NCI-H2171 (cell line): ENCODE measurements at places on chromosomes 7 and 10.

GRCh38 chr10:34644224-34644623 is 170.9 kb downstream of the PARD3 start:
- DNase-seq: no peak

DNA sequence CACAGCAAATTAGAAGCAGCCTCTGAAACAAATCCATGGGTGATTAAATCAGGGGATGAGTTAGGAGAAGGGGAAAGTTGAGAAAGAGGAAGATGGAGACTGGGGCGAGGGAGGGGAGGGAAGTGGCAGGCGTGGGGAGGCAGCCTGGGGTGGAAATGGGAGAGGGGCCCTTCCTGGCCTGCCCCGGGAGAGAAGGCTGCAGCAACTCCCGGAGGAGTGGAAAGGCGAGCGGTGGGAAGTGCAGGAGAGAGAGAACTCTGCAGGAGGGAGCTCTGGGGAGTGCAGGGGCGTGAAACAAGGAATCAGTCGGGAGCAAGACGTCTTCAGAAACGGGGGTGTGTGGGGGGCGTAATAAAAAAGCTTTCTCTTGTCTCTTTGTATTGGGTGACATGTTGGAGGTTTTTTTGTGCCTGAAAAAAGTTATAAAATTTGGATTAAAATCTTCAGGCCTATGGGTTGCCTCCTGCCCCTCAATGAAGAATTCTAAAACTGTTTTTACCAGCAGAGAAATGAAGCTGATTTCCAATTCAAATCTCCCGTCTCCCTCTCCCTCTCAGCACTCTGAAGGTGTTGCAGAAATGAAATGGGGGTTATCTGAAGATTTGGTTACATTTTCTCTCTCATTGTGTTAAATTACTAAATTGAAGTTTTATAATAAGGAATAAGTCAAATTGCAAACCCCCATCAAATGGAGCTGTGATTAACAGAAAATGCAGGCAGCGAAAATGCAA is 4.7 kb upstream of the UNCX start:
- DNase-seq: peak; percentile 14

DNA sequence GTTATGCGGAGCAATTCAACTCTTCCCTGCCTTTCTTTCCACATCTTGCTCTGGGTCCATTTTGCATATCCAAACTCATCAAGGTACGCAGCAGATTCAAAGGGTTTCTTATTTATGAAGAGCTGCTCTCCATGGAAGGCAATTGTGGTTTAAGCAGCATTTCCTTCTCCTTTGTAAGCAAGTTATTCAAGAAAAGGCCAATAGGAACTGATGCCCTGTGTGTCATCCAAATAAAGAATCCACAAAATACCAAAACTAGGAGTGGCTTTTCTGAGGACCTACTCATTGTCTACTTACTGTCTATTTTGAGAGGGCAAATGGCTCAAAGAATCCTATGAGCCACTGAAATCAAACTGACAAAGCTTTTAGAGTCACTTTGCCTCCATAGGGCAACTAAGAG is 253.1 kb downstream of the PTEN start:
- DNase-seq: no peak

DNA sequence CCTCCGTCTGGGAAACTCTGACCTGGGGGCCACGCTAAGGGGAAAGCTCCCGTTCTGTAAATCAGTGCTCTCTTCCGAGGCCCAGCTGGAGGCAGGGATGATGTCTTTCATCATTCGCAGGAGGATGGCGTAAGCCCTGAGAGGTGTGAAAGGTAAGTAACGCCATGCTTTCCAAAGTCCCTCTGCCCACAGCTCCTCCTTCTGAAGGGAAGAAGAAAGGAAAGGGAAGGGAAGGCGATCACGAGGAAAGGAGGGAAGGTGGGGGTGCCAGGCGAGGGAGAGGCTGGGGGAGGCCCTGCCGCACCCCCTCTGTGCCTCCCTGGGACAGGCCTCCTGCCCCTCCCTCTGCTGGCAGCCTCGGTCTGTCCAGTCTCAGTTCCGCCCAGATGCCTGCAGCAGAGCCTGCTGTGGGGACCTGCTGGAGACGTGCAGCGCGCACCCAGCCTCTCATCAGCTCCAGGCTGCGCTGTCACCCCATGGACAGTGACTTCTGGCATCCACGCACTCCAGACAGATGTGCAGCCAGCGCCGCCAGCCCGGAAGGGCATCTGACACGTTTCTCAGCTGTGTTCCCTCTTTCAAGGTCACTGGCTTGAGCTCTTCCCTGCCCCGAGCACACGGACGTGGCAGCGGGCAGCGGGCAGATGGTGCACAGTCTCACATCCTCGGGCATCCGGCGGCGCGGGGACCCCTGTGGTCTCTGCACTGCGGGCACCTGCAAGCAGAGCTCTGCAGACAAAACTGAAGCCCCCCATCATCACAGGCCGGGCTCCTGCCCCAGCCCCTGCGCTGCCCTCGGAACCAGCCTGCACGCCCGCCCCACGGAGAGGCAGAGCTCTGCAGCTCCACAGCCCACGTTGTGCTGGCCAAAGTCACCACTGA is 60.6 kb downstream of the INSIG1 start:
- DNase-seq: no peak

- DNase-seq: no peak
Observed at GRCh38 chr10:43230101-43230908, 36.6 kb downstream of the RASGEF1A start.

GRCh38 chr7:36749282-36749960 is 25.1 kb upstream of the AOAH start:
- DNase-seq: no peak

GRCh38 chr10:32577448-32577847 is 131.5 kb downstream of the CCDC7 start:
- no peak for DNase-seq

- no peak for DNase-seq
Observed at GRCh38 chr7:12709726-12710502, 22.5 kb downstream of the ARL4A start.

GRCh38 chr10:30185916-30186315 is 126.5 kb upstream of the JCAD start:
- no peak for DNase-seq

GRCh38 chr10:119754936-119755335 is 29.1 kb downstream of the INPP5F start:
- DNase-seq: no peak

DNA sequence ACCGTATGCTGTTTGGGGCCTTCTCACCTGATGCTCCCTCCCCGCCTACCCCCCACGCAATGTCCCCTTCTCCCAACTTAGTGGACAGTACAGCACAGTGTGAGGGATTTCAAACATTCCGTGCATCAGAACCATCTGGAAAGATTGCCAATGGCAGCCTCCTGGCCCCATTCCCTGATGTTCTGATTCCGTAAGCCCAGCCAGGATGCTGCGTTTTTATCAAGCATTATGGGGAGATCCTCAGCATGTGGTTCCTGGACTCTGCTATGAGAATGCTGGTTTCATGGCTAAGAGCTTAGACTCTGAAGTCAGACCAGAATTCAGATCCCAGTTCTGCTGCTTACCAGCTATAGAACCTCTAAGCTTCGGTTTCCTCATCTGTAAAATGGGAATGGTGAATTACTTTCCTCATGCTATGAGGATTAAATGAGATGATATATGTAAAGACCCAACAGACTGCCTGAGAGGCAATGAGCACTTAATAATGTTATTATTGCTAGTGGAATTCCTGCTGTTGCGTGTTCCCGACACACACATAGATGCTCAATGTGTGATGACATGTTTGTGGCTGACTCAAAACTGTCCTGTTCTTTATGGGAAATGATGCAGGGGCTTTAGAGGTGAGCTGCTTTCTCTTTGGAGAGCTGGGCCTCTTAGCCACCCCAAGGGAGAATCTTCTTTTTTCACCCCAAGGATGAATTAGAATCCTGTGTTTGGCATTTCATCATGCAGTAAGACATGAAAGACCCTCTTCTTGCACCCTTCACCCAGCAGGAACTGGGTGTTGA is 60.8 kb upstream of the SMNDC1 start:
- DNase-seq: no peak

DNA sequence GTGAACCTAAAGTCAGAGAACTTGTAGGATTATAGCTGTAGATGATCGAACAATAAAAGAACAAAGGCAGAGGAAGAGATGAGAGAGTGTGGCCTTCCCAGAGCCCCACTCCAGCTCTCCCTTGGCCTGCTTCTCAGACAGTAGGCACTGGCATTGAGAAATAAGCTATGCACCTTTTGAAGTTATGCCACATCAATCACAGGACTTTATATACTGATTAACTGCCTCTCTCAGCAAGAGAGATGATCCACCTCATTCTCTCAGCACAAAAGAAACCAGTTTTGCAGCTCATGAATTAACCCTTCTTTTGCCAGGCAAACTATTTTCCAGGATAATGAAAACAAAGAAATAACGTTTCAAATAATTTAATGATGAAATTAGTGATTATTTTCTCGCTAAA is 22.0 kb upstream of the CTTNBP2 start:
- DNase-seq: no peak

- DNase-seq: no peak
Observed at GRCh38 chr7:42720991-42721796, 190.7 kb downstream of the C7orf25 start.

- DNase-seq: no peak
Observed at GRCh38 chr10:3107426-3107961, 40.1 kb downstream of the PFKP start.

DNA sequence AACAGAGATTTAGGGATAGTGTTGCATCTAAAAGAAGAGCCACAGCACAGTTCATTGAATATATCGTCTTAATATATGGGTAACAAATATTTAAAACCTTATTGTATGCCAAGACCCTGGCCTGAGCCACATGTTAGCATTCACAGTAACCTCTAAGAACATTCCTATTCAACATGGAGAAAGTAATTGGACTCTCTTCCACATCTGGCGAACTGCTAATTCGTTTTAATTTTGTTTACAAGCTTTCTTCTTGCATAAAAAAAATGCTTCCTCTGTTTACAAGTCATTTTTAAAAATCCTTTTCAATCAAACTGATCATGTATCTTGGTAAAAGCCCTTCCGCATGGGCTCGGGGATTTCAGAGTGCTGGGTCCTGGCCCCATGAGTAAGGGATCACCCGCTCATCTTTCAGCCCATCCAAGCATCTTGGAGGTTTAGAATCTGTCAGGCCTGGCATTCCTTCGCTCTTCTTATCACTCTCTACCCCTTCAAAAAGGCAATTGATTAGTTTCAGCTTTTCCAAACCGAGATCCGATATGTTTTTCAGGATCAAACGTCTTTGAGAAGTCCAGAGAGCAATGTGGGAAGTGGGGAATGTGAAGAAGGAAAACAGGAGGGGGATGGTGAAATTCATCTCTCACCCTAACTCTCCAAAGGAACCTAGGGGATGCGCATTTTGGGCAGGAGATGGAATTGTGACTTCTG is 7.3 kb downstream of the TWIST1 start:
- DNase-seq: no peak

GRCh38 chr10:24929904-24930303 is 22.5 kb downstream of the PRTFDC1 start:
- no peak for DNase-seq

- no peak for DNase-seq
Observed at GRCh38 chr7:139046143-139046542, 10.3 kb upstream of the ZC3HAV1L start.

DNA sequence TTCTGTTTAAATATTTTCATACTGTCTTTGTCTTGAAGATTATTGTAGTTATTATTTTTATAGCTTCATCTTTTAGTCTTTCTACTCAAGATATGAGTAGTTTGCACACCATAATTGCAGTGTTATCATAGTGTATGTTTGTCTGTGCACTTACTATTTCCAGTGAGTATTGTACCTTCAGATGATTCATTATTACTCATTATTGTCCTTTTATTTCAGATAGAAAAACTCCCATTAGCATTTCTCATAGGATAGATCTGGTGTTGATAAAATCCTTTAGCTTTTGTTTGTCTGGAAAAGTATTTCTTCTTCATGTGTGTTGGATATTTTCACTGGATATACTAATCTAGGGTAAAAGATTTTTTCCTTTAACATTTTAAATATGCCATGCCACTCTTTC is 646.2 kb upstream of the GRM3 start:
- DNase-seq: no peak

- DNase-seq: no peak
Observed at GRCh38 chr10:72948762-72949161, 5.8 kb downstream of the PLA2G12B start.

- no peak for DNase-seq
Observed at GRCh38 chr7:155618708-155619633, 25.5 kb upstream of the RBM33 start.

DNA sequence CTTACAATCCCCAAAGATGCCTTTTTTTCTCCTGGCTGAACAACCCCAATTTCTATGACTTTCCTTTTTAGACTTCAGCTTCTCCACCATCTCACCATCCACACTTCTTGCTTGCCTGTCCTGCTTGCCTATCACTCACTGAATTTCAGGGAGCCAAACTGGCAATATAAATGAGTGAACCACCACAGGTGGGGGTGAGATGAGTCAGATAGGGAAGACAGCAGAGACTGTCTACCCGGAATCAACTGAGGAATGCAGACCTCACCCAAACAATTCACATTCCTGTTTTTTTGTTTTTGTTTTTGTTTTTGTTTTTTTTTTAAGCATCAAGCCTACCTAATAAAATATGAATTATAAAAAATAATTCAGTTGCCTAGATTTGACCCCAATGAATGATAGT is 273.8 kb downstream of the NRG3 start:
- no peak for DNase-seq

DNA sequence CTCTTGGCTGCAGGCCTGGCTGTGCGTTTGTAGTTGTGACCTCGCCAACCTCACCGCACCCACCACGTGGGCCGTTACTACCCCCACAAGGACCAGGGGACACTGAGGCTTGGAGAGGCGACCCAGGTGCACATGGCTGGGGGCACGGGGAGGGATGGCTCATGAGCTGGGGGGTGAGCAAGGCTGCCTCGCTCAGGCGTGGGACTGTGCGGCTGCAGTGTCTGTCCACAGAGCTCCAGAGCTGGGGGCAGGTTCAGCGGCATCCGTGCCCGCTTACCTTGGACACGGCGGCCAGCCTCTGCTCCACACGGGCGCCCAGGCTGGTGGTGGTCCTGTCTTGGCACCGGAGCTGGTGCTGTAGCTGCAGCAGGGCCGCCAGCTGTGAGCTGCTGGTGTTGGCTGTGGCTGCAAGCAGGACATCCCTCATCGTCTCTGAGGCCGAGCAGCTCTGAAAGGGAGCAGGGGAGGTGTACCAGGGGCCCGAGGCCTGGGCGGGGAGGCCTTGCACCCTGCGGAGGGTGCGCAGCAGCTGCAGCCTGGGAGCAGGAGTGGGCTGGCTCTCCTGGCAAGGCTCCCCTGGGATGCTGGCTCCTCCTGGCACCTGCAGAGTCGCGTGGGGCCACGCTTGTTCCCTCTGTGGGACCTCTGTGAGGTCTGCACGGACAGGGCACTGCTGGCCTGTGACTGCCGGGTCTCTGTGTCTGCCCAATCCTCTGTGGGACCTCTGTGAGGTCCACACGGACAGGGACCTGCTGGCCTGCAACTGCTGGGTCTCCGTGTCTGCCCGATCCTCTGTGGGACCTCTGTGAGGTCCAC is 60.0 kb upstream of the NKX6-2 start:
- no peak for DNase-seq

DNA sequence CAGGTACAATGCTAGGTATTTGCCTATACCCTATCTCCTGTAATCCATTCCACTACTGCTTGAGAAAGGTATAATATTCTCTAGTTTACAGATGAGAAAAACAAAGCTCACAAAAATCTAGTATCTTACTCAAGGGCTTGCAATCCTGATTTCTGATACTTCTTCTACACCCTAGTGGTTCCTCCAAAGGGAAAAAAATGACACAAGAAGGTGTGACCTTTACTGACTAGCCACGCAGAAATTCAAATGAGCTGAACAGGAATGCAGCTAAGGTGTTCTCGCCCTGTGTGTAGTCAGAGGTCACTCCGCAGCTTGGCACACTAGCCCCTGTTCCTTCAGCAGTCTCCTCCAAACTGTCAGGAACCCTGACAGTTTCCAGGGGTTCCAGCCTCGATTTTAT is 59.5 kb upstream of the TM9SF3 start:
- DNase-seq: no peak

GRCh38 chr10:51700228-51700817 is 928 bp upstream of the CSTF2T start:
- no peak for DNase-seq
